ENCODE measurements at places on chromosomes 7 and 10.
A peak's percentile ranks its signal among the peaks of the same experiment; 100 is the strongest.

GRCh38 chr7:131882321-131882720 lies 325.9 kb upstream of the PODXL start:
- no peak for DNase-seq

GRCh38 chr10:125263551-125263950 lies 103.2 kb upstream of the CTBP2 start:
- no peak for DNase-seq

GRCh38 chr7:26054386-26054785 lies 97.6 kb upstream of the NFE2L3 start:
- no peak for DNase-seq

GRCh38 chr7:137539111-137539715 lies 195.7 kb upstream of the PTN start:
- no peak for DNase-seq

DNA sequence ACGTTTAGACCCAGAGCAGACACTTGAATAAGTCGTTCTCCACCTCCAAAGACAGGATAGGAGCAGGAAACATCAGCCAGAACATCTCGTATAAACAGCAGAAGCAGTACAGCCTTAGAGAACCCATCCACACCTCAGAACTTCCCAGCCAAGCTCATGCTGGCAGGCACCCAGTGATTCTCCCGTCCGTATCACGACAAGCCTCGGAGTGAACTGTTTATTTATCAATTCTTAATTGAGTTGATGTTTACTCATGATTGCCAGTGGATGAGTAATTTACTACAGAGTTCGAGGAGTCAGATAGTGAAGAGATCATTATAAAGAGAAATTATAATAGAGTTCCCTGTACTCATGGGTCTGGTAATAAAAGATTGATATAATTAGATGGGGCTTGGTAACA lies 811.5 kb downstream of the LRMDA start:
- DNase-seq = no peak

GRCh38 chr7:44065431-44066110 lies at the start of gene PGAM2:
PGAM2 (minus strand) TSS chr7:44065567; CDS start chr7:44065529, 38 bp downstream.
- DNase-seq = peak; percentile 80

GRCh38 chr7:46559194-46559832 lies 638.2 kb upstream of the IGFBP3 start:
- no peak for DNase-seq

GRCh38 chr7:91164506-91164905 lies 99.7 kb upstream of the FZD1 start:
- DNase-seq = no peak

- no peak for DNase-seq
Observed at GRCh38 chr7:151924001-151924400, 32.2 kb upstream of the GALNTL5 start.

GRCh38 chr10:92479547-92479946 lies 94.3 kb downstream of the IDE start:
- DNase-seq = no peak

DNA sequence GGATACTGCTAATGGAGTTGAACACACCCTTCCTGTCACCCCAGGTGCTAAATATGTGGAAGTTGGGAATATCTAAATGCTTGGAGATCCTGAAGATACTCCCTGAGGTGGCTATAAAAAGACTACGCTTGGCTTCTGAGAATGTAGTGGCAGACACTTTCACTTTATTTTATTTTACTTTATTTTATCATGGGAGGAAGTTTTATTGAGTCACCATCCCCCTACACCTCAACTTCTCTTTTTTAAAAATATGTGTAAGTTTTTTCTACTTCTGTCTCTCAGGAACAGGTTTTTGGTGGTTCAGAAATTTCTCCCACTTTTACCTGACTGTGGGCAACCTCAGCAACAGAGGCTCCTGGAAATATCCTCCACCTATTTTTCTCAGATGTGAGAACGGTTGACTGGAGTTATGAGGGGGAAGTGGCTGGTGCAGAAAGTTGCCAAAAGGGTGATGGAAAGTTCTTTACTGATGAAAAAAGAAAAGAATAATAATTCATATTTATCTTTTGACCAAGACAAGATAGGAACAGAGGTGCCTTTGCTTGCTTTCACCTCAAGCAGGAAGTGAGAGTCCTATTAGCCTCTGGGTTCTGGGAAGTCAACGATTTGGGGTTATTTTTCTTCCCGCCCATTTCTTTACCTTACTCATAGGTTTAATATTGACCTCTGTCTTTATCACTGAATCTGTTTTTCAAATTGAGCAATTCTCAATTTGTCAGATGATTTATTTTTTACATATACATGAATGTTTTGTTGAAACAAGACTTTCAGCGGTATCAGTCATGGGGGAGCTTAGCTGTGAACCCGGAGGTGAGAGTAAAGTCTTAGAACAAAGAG lies 103.6 kb downstream of the AHR start:
- no peak for DNase-seq

- no peak for DNase-seq
Observed at GRCh38 chr10:132927824-132928223, 14.5 kb downstream of the CFAP46 start.

GRCh38 chr7:5231116-5231515 lies 41.1 kb downstream of the WIPI2 start:
- DNase-seq = no peak

DNA sequence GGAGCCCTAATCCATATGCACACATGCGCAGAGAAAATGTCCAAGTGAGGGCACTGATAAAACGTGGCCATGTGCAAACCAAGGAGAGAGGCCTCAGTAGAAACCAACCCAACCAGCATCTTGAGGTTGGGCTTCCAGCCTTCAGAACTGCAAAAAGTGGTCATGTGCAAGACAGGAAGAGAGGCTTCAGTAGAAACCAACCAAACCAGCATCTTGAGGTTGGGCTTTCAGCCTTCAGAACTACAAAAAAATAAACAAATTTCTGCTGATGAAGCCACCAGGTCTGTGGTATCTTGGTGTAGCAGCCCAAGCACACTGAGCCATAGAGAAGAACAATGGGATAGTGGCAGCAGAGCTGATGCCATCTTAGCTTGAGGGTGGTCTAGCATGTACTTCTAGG lies 371.5 kb downstream of the CALN1 start:
- DNase-seq = no peak

DNA sequence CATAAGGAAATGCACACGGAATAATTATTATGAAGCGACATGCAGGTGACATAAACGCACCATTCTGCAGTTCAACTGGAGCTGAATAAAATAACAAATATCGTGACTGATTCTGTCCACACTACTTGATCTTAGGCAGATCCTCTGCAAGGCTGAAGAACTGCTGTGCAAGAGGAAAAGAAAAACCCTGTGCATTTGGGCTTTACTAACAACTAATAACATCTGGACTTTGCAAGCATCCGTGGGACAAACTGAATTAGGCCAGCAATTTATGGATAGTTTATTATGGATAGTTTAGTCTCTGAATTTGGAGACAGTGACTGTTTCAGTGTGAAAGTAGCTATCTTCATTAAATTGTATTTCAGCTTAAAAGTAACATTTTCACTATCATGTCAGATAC lies 309.4 kb downstream of the SFMBT2 start:
- no peak for DNase-seq

- DNase-seq = no peak
Observed at GRCh38 chr7:132211971-132212370, 364.3 kb downstream of the PLXNA4 start.

GRCh38 chr7:80666376-80666775 lies 27.9 kb downstream of the CD36 start:
- DNase-seq = no peak

GRCh38 chr10:32911285-32912016 lies 46.6 kb downstream of the ITGB1 start:
- no peak for DNase-seq

GRCh38 chr7:105502173-105502572 lies 19.9 kb downstream of the PUS7 start:
- no peak for DNase-seq

DNA sequence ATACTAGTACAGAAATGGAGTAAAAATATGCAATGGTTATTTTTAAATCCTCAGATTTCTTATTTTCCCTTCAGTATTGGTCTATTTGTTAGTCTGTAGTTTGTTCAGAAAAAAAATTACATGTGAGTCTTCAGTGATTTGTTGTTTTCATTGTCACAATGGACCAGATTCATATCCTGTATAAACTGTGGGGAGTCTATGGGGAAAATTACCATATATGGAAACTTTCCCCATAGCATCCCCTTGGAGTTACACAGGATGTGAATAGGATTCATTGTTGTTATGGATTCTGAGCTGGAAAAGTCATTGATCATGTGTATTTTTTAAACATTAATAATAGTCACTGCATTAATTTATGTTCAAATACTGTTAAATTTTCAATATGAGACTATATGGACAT lies 72.6 kb downstream of the ST7 start:
- DNase-seq = peak; percentile 16

GRCh38 chr10:62652114-62652513 lies 152.4 kb upstream of the ADO start:
- DNase-seq = no peak

- DNase-seq = no peak
Observed at GRCh38 chr10:102024799-102025198, 31.2 kb downstream of the ARMH3 start.

DNA sequence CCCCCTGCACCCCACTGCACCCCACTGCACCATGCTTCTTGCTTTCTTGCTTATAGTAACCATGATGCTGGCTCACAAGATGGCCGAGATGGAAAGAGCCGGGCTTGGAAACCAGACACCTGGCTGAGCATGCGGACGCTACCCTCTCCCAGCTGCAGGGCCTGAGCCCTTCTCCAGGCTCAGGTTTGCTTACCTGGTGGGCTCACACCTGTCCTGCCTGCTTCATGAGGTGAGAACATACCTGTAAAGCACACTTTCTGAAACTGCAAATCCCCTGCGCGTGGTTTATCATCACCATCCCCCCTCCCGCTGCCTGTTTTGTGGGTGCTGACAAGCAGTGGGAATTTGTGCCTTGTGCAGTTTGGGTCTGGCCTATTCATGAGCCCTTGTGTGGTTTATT lies 302.7 kb downstream of the GLRX3 start:
- no peak for DNase-seq

GRCh38 chr7:40315277-40315676 lies 180.5 kb downstream of the SUGCT start:
- no peak for DNase-seq

GRCh38 chr10:71009126-71009525 lies 120.8 kb upstream of the PCBD1 start:
- DNase-seq = no peak

- DNase-seq = no peak
Observed at GRCh38 chr10:28776519-28776918, 99.2 kb downstream of the BAMBI start.

- no peak for DNase-seq
Observed at GRCh38 chr10:70472799-70473454, 5.6 kb upstream of the PALD1 start.

DNA sequence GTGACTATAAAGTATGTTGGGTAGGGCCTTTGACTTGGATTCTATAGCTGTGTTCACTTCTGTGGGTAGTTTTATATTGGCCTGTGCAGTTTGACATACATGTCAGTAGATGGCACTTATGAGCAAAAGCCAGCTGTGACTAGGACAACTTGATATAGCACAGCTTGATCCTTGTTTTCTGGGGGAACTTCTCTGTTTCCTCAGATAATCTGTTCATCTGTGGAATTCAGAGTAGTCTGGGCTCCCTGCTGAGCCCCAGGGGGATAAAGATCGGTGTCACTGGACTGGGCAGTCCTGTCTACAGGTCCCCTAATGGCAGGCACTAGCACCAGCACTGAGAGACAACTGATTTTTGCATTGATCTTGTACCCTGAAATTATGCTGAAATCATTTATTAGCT lies 25.4 kb downstream of the CYP2C9 start:
- DNase-seq = peak; percentile 0

DNA sequence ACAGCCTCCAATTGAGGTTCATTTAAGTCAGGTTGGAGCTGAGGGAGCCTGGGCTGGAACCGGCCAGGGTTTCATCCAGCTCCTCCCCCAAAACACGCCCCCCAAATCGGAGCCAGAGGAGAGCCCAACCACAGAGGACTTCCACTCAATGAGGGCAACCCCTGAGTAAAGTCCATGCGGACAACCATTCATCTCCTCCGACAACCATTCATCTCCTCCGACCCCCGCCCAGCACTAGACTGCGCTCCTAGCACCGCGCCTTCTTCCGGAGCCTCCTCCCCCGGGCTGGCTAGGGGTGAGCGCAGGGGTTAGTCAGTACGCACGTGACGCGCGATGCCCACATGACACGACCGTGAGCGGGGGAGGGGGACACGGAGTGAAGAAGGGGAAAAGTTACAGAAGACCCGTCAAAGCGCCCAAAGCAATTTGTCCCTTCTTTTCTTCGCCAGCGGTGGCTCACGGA lies 1.4 kb downstream of the MAGI2 start:
- DNase-seq = peak; percentile 5

DNA sequence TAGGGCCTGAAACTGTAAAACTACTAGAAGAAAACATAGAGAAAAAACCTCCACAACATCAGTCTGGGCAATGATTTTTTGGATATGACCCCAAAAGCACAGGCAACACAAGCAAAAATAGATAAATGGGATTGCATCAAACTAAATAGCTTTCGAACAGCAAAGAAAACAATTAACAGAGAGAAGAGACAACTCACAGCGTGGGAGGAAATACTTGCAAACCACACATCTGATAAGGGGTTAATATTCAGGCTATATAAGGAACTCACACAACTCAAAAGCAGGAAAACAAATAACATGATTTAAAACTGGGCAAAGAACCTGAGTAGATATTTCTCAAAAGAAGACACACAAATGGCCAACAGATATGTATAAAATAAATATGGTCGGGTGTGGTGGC lies 7.7 kb upstream of the GSTK1 start:
- no peak for DNase-seq

DNA sequence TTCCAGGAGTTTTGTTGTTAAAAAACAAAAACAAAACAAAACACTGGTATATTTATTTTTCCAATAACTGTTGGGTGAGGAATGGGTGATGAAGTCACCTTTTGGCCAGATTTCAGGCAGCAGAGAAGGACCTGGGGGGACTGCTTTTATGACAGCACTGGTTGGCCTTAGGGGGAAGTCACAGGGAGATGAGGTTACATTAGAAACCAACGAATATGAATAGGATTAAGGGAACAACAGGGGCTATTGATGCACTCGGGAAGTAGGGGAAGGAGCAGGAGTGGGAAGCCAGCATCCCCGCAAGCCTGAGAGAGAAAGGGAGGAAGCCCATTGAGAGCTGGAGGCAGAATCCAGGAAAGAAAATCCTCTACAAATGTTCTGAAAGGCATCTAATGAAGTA lies 958.4 kb downstream of the TYW1 start:
- no peak for DNase-seq

- no peak for DNase-seq
Observed at GRCh38 chr10:81309041-81309552, 565.9 kb upstream of the NRG3 start.

All from NCI-H2081 (cell line).